Stimulated activated CD4-positive, alpha-beta T cell treated with anti-CD3 and anti-CD28 coated beads, Interleukin-2, amount 100 ng/mL, for 24 hours (primary cell): ENCODE measurements at places on chromosomes 2 and 18.

GRCh38 chr18:686339-687111, 25.9 kb downstream of the ENOSF1 start:
- DNase-seq: no peak

GRCh38 chr2:152552888-152553287, 164.4 kb downstream of the PRPF40A start:
- DNase-seq: no peak

DNA sequence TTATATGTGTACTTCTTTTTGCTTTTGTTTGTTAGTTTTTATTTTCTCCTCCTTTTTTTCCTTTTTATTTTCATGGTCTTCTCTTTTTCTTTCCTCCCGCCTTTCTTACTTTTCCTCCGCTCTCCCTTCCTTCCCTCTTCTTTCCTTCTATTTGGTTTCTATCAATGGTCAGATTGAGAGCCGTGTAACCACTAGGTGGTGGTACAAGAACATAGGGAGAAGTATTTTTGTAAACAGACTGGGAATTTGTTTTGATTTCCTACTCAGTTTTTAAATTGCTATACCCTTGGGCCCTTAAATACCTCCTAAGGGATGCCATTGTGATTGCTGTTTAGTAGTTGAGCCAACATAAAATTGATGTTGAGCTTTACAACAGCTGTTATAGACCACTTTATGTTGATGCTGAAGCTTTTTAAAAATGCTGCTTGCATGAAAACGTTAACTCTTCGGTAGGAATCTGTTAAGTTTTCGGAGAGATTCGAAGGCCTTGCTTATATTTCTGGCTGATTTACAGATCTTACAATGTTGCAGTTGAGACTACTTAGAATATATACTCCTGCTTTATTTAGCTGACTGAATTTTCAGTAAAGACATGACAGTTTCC, 124.2 kb downstream of the UBE2E3 start:
- DNase-seq: no peak

DNA sequence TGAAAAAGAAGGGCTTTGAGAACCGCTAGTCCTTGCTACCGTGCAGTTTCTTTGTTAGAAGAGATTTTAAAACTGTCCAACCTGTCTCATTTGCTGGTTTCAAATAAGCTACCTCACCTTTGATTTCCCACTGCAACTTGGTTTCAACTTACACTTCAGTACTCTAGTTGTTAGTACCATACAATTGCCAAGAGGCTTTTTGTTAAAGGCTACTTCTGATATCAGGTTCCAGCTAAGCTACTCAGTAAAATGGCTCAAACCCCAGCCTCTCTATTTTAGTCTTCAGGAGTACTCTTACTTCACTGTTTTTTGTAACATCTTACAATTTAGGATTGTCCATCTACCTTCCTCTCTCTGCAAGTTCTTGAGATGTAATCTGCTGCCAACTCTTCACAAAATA, 91.6 kb downstream of the INO80D start:
- no peak for DNase-seq

GRCh38 chr2:20992201-20992711, 51.6 kb downstream of the APOB start:
- no peak for DNase-seq
